BJ (cell line): ENCODE measurements at places on chromosomes 5 and 9.

DNA sequence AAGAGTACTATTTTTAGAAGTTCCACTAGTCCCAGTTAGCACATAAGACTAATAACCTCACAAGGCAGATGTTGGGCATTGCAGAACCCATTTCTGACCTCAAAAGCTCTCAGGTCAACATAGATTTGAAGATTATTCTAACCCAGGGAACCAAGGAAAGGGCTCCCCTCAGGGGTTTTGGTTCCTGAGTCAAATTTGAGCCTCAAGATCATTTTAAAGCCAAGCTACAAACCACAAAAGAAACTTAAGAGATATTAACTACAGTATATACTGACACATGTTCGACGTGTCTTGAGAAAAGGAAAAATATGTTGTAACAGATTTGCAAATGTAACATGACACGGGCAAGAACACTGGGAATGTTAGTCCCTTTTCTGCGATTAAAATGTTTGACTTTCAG, 88.6 kb downstream of the GNAQ start:
- DNase-seq = no peak

GRCh38 chr5:28580616-28581015, 1542.2 kb upstream of the CDH9 start:
- no peak for DNase-seq

- no peak for DNase-seq
Measured at GRCh38 chr9:136484153-136485048, 1.6 kb upstream of the SEC16A start.

GRCh38 chr9:3224931-3225330, 300.9 kb downstream of the RFX3 start:
- DNase-seq = no peak

- no peak for DNase-seq
Measured at GRCh38 chr5:111242606-111243005, 18.4 kb downstream of the CAMK4 start.

DNA sequence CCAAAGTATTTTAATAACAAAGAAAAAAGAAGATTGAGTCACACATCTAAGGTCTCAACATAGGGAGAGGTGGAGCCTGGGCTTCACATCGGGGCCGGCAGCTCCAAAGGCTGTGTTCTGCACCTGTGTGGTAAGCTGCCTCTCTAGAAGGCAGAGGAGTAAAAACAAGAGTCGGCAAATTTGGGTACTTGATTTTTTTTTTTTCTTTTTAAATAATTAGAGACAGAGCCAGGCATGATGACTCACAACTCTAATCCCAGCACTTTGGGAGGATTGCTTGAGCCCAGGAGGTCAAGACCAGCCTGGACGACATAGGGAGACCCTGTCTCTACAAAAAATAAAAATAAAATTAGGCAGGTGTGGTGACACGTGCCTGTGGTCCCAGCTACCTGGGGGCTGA, 4.7 kb downstream of the URM1 start:
- DNase-seq = no peak

DNA sequence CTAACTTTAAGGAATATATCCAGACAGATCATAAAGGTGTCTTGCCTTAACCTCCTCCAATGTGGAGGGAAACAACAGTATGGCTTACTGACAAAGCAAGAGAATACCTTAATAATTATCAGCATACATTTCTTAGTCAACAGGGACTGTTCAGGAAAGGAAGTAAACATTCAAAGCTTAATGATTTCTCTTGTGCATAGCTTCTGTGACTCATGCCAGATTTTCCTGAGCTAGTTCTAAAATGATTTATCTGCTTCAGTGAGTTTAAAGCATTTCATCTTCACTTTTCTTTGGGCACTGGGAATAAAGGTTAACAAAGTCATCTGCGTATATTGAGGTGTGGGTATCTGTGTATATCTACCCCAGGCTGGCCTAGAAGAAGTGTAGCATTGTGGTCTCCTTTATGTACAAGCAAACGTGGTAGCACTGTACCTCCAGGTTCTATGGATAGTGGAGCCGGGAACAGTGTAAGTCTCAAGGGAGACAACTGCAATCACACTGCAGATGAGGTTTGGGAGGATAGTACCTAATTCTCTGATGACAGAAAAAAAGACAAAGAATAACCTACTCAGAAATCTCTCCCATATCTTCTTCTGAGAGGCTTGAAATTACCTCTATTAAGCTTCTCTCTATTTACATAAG, 284.1 kb downstream of the HCN1 start:
- DNase-seq = no peak

DNA sequence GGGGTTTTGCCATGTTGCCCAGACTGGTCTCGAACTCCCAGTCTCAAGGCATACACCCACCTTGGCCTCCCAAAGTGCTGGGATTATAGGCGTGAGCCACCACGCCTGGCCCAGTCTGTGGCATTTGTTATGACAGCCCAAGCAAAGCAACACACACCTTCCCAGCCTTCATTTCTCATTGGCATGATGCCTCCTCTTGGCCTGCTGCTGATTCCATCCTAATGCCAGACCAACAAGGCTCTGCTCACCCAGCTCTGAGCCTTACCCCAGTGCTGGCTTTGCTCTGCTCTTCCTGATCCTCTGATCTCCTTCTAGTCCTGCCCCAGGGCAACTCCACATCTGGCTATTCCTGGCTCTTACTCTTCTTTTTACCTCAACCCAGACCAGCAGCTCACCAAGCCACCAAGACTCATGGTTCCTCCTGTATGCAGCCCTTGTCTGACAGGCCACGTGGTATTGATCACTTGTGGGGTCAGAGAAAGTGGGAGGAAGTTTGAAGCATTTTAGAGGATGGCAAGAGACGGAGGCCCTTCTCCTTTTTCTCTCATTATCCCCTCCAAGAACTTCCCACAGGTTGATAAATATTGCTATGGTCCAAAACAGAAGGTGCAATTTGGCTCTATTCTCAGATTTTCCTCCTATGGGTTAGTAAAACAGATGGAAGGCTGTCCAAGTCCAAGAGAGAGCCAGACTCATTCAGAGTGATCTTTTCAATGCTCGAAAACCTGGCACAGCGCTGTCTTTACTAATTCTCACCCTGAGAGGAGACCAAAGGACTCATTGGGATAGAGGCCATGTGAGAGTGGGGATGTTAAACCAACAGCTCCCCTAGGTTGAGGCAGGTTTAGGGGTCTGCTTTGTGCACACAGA, 958 bp downstream of the CD180 start:
- no peak for DNase-seq

DNA sequence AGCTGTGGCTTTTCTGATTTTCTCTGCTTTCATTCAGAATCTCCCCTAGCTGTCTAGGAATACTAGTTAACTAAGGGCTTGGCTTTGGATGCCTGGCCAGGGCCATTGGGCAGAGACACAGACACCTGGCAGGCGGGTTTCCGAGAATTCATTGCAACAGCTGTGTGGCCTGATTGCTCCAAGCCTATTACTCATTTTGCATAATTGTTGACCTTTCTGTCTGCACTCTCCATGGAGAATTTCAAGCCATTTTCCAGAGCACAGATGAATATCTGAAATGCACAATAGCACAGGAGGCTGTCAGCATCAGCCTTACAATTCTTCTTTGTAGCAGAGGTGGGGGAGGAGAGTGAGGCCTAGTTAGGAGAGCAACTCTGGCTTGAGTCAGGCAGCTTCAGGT, 310.5 kb downstream of the DMAC1 start:
- no peak for DNase-seq

- no peak for DNase-seq
Measured at GRCh38 chr5:143495110-143495509, 91.6 kb upstream of the NR3C1 start.

DNA sequence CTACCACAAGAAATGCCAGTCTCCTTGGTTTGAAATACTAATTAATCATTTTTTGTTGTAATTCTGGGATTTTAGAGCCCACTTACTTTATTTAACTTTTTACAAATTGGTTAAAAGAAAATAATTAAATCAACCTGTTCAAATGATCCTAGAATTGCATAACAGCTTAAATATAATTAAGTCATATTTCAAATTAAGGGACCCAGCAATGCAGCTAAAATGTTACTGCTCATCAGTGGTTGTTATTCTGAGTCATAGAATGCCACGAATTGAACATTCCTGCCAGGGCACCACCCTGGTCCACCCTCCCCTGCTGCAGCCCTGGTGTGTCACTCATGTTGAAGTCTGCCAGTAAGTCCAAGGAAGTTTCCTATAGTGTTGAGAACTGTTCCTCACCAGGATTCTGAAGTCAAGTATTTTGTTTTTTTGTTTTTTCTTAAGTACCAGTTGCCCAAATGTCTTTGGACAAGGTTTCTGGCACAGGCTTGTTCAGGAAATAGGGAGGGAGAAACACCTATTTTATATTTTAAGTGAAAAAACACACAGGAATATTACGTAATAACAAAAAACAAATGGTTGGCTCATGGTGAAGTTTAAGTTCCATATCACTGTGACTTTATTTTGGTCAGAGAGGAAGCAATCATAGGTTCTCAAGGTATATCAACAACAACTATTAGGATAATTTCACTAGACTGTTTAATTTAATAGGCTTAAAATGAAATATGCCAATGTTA, 4.3 kb upstream of the ITGA1 start:
- DNase-seq = no peak

- peak; percentile 69 for DNase-seq
Measured at GRCh38 chr5:33901156-33901555, 9.4 kb upstream of the ADAMTS12 start.

DNA sequence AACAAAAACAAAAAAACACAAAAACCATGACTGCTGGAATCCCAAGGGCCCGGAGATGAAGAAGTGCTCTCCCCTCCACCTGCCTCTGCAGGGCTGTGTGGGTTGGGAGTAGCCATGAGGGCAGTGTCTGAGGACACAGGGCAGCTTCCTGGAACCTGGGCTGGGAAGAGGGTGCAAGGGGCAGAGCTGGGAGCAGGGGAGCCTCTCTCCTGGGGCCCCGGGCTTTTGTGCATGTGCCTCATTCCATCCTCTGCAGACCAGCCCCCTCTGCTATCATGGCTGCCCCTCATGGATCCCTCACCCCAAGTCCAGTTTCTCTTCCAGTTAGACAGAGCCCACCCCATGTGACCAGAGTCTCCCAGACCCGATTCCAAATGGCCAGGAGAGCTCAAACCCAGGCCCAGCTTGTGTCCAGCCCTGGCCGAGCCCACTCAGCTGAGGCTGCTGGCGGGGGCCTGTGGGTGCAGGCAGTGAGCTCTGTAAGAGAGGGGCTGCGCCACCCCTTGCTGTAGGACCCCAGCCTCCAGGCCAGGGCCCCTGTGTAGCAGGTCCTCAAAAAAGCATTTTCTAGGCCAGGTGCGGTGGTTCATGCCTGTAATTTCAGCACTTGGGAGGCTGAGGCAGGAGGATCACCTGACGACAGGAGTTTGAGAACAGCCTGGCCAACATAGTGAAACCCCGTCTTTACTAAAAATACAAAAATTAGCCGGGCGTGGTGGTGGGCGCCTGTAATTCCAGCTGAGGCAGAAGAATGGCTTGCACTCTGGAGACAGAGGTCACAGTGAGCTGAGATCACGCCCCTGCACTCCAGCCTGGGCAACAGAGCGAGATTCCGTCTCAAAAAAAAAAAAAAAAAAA, 44.5 kb downstream of the PLPP7 start:
- no peak for DNase-seq

- DNase-seq = no peak
Measured at GRCh38 chr9:8779478-8779877, 979.9 kb upstream of the DMAC1 start.

DNA sequence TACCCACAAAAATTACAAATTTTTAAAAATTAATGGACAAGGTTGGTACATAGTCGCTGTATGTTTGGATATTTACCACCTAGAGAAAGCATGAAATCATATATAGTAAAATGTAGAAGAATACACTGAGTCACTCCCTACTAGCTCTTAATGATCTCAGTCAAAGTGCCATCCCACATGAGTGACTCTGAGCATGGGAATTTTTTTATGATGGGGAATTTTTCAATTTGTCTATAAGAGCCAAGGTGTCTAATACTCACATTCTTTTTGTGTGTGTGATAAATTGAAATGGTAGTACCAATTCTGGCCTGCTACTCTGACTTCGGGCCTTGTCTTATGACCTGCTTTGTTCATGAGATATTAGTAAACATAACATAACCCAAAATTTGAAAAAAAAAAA, 483.2 kb downstream of the CDH10 start:
- DNase-seq = no peak

DNA sequence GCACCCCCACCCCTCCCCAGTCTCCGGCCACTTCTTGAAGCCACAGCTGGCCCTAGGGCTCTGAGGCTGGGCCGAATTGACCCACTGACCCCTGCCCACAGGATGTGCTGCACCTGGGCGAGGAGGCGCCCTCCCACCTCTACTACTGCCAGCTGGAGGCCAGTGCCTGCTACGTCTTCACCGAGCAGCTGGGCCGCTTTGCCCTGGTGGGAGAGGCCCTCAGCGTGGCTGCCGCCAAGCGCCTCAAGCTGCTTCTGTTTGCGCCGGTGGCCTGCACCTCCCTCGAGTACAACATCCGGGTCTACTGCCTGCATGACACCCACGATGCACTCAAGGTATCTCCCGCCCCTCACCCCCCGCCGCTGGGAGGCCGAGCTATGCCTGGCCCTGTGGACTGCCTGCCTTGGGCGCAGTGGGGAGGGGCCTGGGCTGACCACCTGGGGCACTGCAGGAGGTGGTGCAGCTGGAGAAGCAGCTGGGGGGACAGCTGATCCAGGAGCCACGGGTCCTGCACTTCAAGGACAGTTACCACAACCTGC, 21.3 kb downstream of the HK3 start:
- DNase-seq = no peak

GRCh38 chr9:73643379-73644013, 491.8 kb downstream of the ANXA1 start:
- no peak for DNase-seq

DNA sequence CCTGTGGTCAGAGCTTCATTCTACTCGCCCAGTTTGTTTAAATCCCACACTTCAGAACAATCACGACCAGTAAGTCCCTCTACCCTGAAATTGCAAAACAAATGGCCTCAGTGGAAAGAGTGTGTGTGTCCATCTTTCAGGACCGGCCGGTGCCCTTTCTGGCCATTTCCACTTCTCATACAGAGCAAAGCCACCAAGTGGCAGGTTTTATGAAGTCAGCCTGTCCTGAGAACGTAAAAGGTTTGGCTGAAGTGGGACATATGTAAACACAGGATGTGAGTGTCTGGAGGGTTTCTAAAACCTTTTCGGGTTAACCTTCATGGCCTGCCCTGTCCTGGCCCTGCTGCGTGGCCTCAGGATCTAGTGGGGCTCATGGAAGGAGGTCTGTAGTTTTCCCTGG, 24.7 kb downstream of the NXNL2 start:
- no peak for DNase-seq

GRCh38 chr5:124261848-124262247, 484.6 kb downstream of the ZNF608 start:
- no peak for DNase-seq

- DNase-seq = no peak
Measured at GRCh38 chr9:6733257-6733656, 24.5 kb upstream of the KDM4C start.

DNA sequence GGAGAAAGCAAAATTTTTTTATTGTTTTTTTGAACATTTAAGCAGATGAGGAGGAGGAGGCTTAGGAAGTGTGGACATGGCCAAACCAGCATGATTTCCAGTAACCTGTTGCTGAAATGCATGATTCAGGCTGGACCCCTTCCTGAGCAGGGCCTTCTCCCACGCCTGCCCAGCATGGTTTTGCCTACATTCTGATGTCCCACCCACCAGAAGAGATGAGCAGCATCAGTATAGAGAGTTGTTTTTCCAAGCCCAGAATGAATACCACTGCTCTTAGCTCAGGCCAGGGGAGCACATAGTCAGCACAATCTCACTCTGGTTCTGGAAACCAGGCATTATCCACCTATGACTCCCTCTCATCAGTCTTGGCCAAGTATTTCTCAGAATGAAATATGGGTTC, 90.1 kb downstream of the PAPPA start:
- no peak for DNase-seq

GRCh38 chr9:135343136-135343535, 136.4 kb upstream of the PPP1R26 start:
- DNase-seq = no peak
